ENCODE measurements at places on chromosomes 4 and X.

- no peaks in the 10 kb centered on the region for H3K36me3 ChIP-seq
- no peak for DNase-seq
- no peaks in the 10 kb centered on the region for H3K4me1 ChIP-seq
- no peak overlapping the region for H3K4me3 ChIP-seq
These were observed 312.2 kb downstream of the GPM6A start for GRCh38 chr4:175499735-175500352.

- no peaks in the 10 kb centered on the region for H3K36me3 ChIP-seq
- H3K4me3 ChIP-seq, result no peak overlapping the region
- H3K4me1 ChIP-seq, result no peaks in the 10 kb centered on the region
- no peak for DNase-seq
- H3K27ac ChIP-seq, result no peak overlapping the region
These were observed 238.2 kb downstream of the C4orf33 start for GRCh38 chr4:129334136-129334535.

DNA sequence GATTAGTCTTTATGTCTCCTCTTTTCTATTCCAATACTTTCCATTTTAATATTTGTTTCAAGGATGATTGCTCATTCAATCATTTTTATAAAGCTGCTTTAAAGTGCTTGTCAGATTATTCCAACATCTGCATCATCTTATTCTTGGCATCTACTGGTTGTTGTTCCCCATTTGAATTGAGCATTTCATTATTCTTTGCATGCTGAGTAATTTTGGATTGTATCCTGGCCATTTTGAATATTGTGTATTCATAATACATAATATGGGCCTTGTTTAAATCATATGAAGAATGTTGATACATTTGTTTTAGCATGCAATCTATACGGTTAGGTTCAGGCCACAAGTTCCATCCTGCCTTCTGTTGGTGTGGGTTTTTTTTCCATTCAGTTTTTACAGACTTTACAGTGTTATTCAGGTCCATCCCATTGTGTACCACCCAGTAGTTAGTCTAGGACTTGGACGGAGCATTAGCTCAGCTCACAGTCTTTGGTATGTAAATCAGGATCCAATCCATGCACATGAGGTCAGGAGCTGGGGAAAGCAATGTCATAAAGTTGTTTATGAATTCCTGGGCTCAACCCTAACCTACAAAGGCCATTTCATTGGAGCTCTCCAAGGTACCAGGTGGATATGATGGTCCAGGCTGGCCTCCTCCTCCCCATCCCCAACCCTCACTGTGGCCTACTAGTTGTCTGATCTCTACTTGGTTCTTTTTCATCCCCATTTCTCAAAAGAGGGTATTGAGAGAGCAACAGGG, 20.3 kb downstream of the RGN start:
- no peak overlapping the region for H3K27ac ChIP-seq
- no peaks in the 10 kb centered on the region for H3K27me3 ChIP-seq
- no peak for DNase-seq
- no peaks in the 10 kb centered on the region for H3K4me1 ChIP-seq

- no peak overlapping the region for H3K27ac ChIP-seq
- no peaks in the 10 kb centered on the region for H3K36me3 ChIP-seq
- DNase-seq, result no peak
- no peak overlapping the region for H3K4me3 ChIP-seq
These were observed 11.2 kb upstream of the SHOX start for GRCh38 chrX:619451-619811.

DNA sequence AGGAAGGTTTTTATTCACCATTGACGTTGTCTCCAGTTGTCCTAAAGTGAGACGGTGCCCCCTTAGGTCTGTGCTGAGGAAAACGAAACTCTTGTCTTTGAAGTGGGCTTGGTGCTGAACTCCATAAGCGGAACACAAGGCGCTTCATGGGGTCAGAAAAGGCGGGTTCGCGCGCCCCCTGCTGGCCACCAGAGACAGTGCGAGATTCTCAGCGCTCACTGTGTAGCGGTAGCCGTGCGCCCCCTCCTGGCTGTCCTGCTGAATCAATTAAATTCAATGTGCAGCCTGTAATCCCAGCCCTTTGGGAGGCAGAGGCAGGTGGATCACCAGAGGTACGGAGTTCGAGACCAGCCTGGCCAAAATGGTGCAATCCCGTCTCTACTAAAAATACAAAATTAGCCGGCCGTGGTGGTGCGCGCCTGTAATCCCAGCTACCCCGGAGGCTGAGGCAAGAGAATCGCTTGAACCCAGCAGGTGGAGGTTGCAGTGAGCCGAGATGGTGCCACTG, 64.1 kb downstream of the RLIM start:
- H3K4me1 ChIP-seq, result no peaks in the 10 kb centered on the region
- H3K36me3 ChIP-seq, result no peaks in the 10 kb centered on the region
- no peak overlapping the region for H3K4me3 ChIP-seq

DNA sequence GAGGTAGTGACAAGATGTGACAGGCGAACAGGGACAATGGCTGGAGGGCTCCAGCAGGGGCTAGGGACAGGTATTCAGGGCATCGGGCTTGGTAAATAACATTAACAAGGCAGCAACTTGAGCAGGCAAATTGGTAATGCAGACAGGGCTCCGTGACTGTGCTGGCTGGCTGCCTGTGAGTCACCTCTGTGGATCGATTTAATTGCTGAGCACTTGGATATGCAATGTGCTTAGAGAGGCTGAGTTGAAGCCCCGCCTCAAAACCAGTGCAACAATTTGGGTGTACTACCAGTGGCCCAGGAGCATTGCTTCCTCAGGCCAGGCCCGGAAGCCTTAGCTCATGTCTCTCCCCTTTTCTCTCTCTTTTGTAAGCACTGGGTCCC, 19.5 kb downstream of the CNGA2 start:
- no peaks in the 10 kb centered on the region for H3K27me3 ChIP-seq
- no peaks in the 10 kb centered on the region for H3K4me1 ChIP-seq
- no peaks in the 10 kb centered on the region for H3K36me3 ChIP-seq
- no peak overlapping the region for H3K27ac ChIP-seq
- no peak for DNase-seq
- no peak overlapping the region for H3K4me3 ChIP-seq

DNA sequence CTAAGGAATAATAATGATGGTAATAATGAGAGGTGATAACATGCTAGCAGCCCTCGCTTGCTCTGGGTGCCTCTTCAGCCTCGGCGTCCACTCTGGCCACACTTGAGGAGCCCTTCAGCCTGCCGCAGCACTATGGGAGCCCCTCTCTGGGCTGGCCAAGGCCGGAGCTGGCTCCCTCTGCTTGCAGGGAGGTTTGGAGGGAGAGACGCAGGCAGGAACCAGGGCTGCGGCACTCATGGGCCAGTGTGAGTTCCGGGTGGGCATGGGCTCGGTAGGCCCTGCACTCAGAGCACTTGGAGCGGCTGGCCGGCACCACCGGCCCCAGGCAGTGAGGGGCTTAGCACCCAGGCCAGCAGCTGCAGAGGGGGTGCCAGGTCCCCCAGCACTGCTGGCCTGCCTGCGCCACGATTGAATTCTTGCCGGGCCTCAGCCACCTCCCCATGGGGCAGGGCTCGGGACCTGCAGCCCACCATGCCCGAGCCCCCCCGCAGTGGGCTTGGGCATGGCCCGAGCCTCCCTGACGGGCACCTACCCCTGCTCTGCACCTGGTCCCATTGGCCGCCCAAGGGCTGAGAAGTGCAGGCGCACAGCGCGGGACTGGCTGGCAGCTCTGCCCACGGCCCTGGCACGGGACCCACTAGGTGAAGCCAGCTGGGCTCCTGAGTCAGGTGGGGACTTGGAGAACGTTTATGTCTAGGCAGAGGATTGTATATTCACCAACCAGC, 7.1 kb upstream of the ADH1C start:
- no peak overlapping the region for H3K27ac ChIP-seq
- no peak overlapping the region for H3K4me3 ChIP-seq
- no peaks in the 10 kb centered on the region for H3K27me3 ChIP-seq

- no peak overlapping the region for H3K27ac ChIP-seq
- no peak overlapping the region for H3K4me3 ChIP-seq
- H3K4me1 ChIP-seq, result no peaks in the 10 kb centered on the region
- H3K36me3 ChIP-seq, result no peaks in the 10 kb centered on the region
These were observed 7.5 kb upstream of the SLC39A8 start for GRCh38 chr4:102352781-102353180.

DNA sequence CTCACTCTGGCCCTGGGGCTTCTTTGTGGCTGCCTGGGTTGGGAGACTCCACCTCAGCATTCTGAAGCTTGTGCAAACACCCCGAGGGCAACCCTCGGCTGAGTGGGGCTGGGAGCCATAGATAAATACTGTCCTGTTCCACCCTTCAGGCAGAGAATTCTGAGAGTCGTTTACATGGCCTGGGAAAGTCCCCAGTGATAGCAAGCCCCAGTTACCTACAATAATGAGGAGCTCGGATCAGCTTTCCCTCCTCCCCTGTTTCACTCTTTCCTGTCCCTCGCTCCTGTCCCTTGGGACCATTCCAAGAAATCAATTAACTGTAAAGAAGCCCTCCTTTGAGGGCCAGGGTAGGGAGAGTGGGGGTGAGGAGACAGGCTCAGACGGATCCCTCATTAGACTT, 31.6 kb upstream of the DDX3X start:
- no peaks in the 10 kb centered on the region for H3K4me1 ChIP-seq
- no peak overlapping the region for H3K4me3 ChIP-seq
- H3K27ac ChIP-seq, result no peak overlapping the region

DNA sequence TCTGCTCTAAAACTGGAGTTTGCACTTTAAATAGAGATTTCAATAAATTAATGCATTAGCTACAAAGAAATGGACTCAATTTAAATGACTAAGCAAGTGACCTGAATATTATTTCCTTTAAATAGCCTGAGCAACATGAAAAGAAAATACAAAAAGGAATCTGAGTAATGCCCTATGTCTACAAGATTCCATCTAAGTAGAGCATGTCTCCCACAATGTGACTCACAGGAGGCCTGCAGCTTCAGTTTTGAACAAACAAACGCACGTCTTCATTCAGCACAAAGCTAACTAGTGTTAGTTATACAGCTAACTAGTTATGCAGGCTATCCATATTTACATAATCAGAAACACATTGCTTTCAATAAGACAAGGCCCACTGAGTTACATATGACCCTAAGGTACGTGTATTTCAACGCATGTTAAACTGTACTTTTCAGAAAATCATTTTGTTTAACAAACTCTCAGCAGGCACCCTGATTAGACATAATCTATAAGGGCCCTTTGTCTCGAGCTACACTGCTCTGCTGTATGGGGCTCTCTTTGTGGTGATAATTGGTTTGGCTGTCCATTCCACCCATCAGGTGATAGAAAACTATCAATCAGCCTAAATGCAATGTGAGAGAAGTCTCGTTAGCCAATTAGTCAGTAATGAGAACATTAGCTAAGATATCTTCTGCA, 116.5 kb downstream of the MAML3 start:
- DNase-seq, result no peak
- peaks cover 4% of the 10 kb centered on the region for H3K4me1 ChIP-seq
- H3K27me3 ChIP-seq, result no peaks in the 10 kb centered on the region
- no peak overlapping the region for H3K4me3 ChIP-seq
- no peak overlapping the region for H3K27ac ChIP-seq
- no peaks in the 10 kb centered on the region for H3K36me3 ChIP-seq

- no peaks in the 10 kb centered on the region for H3K36me3 ChIP-seq
- no peak for DNase-seq
- H3K27ac ChIP-seq, result no peak overlapping the region
- H3K4me1 ChIP-seq, result no peaks in the 10 kb centered on the region
- H3K27me3 ChIP-seq, result no peaks in the 10 kb centered on the region
These were observed 7.3 kb upstream of the SEC24D start for GRCh38 chr4:118843237-118843636.

DNA sequence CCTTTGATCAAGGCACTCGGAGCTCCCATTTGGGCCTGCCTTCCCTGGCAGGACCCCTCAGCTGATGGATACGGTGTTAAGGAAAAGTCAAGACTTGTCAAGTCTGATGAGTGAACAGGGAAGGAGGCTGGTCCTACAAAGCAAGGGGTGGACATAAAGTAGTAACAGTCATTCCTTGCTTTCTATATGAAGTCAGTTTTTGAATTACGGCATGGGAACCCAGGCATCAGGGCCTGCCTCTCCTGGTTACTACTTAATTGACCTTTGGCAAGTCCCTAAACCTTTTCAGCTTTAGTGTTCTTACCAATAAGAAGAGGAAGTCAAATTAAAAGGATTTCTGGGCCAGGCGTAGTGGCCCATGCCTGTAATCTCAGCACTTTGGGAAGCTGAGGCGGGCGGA, 7.0 kb downstream of the CHST7 start:
- no peaks in the 10 kb centered on the region for H3K36me3 ChIP-seq
- no peak overlapping the region for H3K27ac ChIP-seq
- no peak overlapping the region for H3K4me3 ChIP-seq
- H3K4me1 ChIP-seq, result no peaks in the 10 kb centered on the region
- H3K27me3 ChIP-seq, result no peaks in the 10 kb centered on the region
- no peak for DNase-seq

DNA sequence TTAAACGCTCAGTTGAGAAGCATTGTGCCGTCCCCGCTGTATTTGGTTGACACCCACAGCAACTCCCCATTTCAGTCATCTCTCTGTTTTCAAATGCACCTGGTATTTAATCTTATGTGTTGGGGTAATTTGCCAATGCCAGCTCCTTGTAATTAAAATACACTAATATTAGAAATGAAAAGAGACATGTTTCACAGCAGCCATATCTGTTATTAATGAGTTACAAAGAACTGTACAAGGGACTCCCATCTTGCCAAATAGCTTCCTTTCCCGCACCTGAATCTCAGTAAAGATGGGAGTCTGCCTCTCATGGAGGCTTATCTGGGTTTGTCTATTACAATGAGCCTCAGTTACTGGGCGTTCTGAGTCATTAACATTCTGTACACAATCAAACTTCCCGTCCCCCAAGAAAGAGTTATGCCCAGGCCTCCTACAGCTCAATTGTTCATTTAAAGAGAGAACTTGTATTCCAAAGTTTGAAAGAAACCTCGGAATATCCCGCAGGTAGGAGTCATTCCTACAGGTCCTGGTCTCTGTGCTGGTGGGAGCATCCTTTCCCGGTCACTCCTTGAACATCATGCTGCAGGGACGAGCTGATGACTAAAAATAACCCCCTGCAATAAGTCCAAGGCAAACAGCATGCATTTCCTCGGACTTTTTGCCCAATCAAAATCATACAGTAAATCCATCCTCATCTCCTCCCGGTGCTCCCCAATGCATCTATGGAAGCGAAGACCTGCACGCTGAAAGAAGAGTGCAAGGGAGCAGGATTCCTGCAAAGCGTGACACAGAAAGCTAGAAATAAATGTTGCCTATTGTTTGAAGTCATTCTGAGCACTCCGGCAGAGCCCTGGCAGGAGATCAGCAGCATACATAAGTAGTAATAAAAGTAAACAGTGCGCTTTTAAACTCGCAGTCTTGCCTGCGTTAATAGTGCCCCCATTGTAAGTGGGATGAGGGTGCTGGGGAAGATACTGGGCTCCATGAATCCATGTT, 926 bp downstream of the NDP start:
- H3K4me1 ChIP-seq, result no peaks in the 10 kb centered on the region
- no peak overlapping the region for H3K27ac ChIP-seq
- H3K4me3 ChIP-seq, result no peak overlapping the region
- H3K36me3 ChIP-seq, result no peaks in the 10 kb centered on the region

DNA sequence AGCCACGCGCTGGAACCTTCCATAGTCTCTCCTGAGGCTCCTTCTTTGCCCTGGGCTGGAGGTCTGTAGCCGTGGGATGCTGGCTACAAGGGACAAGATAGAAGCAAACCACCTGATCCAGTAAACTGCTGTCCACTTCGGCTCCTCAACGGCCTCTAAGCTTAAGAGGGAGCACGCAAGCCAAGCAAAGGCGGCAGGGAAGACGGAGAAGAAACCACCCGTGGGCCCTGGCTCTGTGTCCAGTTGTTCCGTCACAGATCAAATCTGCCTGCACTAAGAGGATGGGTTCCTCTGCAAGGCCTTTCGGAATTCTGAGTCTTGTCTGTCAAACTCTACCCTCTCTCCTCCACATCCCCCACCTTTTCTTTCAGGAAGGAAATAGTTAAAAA, 401 bp upstream of the EDNRA start:
- peaks cover 5% of the 10 kb centered on the region for H3K4me1 ChIP-seq
- peak overlapping the region; percentile 82 for H3K27ac ChIP-seq
- peak; percentile 22 for DNase-seq
- H3K4me3 ChIP-seq, result peak overlapping the region; percentile 67
